ENCODE measurements at places on chromosomes 2 and 18.

DNA sequence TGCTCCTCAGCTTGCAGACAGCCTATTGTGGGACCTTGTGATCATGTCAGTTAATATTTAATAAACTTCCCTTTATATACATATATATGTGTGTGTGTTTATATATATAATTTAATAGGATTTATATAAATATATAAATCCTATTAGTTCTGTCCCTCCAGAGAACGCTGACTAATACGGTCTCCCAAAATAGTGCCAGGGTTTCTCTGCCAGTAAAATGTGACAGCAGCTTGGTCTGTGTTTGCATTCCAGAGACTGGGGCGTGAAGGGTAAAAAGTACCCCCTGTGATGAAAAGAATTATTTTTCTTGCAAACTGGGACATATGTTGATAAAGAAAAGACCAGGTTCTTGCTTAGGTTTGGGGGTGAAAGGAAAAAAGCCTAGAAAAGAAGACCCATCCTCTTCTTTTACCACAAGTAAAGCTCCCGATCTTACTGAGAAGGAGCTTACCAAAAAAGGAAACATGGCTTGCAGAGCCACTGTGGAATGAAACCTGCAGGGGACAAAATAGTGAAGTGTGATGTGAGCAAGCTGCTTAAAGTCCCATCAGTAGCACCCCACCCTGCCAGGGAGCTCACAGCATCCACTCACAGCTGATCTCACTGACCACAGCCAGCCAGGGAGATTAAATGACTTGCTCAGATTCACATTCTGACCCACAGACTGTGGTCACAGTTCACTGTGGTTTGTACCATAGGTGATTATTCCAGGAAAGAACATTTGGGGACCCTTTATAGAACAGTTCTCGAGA, 110.9 kb upstream of the RMP24 start:
- no peak for DNase-seq

DNA sequence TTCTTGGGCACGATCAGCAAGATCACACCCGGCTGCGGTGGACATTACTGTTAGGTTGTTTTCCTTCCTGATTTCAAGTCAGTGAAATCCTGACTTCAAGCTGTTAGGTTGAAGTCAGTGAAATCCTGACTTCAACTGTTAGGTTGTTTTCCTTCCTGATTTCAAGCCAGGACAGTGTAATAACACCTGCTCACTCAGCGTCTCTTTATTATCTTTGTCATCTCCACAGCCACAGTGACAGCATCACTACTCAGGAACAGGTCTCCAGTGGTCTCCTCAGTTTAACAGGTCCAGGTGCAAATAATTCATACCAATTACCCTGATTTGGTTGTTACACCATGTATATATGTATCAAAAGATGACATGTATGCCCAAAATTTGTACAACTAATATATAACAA, 208.1 kb upstream of the REG3G start:
- DNase-seq: no peak

GRCh38 chr18:60982928-60983327, 350.3 kb upstream of the CDH20 start:
- no peak for DNase-seq

GRCh38 chr2:144233733-144234541, 286.0 kb downstream of the ZEB2 start:
- DNase-seq: no peak

- no peak for DNase-seq
These were observed 229.5 kb upstream of the ZC3H15 start for GRCh38 chr2:186256540-186256939.

GRCh38 chr18:76447258-76447890, 47.7 kb downstream of the ZNF516 start:
- no peak for DNase-seq

DNA sequence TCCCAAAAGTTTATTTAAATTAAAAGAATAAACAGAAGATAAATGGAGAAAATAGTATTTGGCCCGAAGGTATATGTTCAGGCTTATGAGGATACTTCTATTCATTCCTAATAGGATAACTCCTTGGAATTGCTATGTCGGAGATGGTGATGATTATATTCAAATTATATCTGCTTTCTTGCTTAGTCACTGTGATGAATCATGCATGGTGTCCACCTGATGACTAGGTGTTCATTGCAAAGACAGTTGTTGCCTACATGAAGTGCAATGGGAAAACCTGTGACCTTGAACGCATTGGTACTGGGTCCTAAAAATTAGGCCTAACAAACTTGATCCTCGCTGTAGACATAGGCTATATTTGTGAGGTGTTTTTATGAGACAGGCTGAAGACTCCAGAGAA, 617.3 kb upstream of the ZEB2 start:
- DNase-seq: no peak

DNA sequence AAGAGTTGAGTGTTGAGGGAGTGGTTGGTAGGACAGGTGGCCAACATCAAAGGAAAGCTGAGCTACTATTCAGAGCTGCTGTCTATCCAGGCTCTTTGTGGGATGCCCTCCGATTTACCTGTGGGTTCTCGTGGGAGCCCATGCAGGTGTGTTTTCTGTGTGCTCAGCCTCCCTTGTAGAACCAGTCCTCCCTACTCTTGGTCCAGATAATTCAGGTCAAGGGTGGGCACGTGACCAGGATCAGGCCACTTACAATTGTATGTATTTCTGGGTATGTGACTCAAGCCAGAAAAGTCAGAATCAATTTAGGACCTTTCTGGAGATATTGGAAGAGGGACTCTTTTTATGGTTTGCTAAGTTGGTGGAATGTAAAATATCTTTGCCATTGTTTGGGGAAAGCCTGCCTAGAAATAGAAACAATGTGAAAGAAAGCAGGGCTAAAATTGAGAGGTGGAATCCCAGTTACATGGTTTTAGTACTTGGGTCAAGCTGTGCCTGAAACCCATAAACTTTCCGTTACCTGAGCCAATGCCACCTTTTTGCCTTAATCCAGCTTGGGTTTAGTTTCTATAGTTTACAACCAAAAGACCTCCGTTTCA, 93.2 kb downstream of the PDCL3 start:
- no peak for DNase-seq

DNA sequence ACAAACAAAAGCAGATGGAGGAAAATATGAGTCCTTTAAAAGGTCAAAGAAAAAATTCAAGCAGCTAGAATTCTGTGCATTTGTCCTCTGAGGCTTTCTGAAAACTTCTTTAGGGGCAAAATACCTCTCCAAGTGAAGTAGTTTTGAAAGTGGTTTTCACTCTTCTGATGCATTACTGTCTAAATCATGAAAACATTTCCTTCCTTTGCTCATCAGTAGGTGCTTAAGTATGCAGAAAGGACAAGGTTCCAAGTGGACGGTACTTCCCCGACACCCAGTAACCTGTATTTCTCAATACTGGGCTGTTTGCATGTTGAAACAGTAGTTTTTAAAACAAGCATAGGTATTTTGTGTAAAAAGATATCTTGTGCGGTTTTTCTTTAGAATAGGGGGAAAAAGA, 189.1 kb upstream of the ERBB4 start:
- no peak for DNase-seq

- no peak for DNase-seq
These were observed 10.0 kb downstream of the XRCC5 start for GRCh38 chr2:216119146-216119545.
